CD4-positive, alpha-beta T cell treated with Interleukin-17A for 4 hours (primary cell): ENCODE measurements at places on chromosomes 7 and 10.

- DNase-seq, result no peak
Measured at GRCh38 chr7:70470746-70471145, 661.2 kb upstream of the GALNT17 start.

DNA sequence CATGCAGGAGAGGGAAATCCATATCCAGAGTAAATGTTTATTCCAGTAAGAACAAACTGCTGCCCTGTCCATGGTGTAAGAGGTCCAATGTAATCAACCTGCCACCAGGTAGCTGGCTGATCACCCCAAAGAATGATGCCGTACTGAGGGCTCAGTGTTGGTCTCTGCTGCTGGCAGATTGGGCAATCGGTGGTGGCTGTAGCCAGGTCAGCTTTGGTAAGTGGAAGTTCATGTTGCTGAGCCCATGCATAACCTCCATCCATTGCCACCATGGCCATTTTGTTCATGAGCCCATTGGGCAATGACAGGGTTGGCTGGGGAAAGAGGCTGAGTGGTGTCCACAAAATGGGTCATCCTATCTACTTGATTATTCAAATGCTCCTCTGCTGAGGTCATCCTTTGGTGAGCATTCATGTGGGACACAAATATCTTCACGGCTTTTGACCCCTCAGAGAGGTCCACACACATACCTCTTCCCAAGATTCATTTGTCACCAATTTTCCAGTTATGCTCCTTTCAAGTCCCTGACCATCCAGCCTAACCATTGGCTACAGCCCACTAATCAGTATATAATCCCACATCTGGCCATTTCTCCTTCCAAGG, 23.3 kb upstream of the PAPSS2 start:
- no peak for DNase-seq

DNA sequence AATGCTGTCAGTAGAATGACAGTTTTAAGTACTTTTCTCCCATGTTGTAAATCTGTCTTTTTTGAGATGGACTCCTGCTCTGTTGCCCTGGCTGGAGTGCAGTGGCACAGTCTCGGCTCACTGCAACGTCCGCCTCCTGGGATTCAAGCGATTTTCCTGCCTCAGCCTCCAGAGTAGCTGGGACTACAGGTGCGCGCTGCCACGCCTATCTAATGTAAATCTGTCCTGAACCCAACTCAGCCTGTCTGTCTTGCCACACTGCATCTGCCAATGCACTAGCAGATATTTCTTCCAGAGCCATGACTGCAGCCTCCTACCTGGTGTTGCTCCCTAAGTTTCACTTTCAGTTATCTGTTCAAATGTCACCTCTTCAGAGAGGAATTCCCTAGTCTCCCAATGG, 264.1 kb downstream of the PHF14 start:
- no peak for DNase-seq

GRCh38 chr7:30182814-30183213, 48.0 kb downstream of the MTURN start:
- no peak for DNase-seq

GRCh38 chr7:20509892-20510572, 105.4 kb upstream of the ABCB5 start:
- DNase-seq, result no peak

DNA sequence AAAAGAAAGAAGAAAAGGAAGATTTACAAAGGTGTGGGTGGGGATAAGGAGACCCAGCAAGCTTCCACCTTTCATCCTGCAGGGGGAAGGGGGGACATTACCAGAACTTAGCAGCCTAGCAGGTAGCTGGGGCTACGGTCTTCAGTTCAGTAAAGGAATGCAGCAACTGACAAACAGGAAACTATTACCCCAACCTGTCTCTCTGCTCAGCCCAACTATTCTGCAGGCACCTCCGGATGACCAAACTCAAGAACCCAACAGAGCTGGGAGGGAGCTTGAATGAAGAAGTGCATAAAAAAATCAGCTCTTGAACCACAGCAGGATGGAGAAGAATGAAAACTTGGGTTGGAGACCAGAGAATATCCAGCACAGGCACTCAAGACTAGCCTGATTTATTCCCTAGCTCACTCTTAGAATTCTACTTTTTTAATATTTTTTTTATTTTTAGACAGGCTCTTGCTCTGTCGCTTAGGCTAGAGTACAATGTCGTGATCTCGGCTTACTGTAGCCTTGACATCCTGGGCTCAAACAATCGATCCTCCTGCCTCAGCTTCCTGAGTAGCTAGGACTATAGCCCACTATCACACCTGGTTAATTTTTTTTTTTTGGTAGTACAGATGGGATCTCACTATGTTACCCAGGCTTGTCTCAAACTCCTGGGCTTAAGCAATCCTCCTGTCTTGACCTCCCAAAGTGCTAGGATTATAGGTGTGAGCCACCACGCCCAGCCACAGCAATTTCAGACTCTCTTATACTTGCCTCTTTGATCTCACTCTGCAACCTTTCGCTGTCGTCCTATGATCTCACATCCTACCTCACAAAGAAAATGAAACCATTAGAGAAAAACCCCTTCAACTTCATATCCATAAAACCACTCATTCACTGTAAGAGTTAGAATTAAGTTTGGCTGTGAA, 18.5 kb upstream of the C10orf67 start:
- peak; percentile 59 for DNase-seq

DNA sequence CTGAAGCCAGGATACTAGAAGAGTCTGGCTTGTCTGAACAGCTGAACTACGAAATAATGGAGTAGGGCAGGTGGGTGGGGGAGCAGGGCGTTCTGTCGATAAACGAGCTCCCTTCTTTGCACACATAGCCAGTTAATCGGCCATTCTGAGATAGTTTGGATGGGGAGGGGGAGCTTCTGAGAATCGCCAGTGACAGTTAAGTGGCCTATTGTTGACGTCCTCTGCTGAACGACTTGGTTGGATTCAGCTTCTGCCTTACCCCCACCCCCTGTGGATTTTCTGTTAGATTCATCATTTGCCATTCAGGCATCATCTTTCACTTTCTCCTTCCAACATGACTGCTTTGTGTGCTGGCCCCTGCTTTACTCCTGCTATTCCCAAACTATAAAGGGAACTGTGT, 520 bp downstream of the CPA5 start:
- no peak for DNase-seq

- DNase-seq, result no peak
Measured at GRCh38 chr7:19353180-19353579, 208.0 kb upstream of the FERD3L start.

DNA sequence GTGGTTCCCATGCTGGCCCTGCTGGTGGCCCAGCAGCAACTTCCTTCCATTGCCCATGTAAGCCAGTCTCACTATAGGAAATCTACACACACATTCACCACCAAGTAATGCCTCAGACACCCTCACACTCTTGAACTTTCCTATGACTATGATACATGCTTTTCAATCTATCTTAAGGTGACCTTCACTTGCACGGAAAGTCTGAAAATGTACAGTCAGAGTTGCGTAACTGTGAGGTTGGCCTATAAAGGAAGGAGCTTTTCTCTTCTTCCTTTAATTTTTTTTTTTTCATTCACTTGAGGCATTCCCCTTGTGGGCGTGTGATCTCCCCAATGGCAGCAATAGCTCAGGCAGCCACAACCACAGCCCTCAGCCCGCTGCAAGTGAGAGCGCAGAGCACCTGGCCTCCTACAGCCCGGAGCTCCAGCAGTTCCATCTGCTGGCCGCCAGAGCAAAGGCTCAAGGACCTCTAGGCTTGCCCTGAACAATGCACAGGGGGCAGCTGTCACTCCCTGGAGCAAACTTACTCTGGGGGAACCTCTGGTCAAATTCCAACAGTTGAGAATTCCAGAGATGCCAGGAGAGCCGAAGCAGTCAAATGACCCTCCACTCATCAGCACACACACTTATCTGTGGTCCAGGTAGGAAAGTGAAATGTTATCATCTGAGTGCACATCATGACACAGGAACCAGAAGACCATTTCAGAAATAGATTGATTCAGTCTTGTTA, 123.1 kb upstream of the ADO start:
- peak; percentile 74 for DNase-seq

DNA sequence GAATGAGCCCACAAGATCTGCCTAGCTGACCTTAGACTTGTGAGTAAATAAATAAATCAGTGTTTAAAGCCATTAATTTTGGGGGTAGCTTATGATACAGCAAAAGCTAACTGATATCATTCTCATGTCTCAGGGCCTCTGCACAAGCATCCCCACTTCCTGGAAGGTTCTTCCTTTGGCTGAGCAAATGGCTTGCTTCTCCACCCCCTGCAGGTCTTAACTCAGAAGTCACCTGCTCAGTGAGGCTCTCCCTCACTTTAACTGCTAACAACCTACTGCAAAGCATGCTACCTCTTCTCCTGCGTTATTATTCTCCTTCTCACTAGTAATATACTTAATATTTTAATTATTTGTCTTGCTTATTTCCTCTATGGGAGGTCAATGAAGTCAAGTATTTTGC, 167.3 kb downstream of the TPK1 start:
- no peak for DNase-seq

DNA sequence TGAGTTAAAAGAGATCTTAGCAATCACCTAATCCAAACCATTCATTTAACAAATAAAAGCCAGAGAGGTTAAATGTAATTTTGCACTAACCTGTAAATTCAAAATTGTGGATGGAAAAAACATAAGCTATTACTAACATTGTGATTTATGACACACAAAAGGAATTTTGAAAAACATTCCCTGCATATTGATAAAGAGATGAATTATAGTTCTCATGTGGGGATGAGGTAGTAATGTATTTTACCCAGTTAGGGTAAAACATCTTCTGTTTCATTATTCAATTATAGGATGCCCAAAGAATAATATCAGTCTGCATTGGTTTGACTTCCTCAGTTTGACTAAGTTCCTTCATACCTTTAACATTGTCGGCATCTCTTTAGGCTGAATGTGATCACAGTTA, 561.3 kb downstream of the PHTF2 start:
- DNase-seq, result no peak

DNA sequence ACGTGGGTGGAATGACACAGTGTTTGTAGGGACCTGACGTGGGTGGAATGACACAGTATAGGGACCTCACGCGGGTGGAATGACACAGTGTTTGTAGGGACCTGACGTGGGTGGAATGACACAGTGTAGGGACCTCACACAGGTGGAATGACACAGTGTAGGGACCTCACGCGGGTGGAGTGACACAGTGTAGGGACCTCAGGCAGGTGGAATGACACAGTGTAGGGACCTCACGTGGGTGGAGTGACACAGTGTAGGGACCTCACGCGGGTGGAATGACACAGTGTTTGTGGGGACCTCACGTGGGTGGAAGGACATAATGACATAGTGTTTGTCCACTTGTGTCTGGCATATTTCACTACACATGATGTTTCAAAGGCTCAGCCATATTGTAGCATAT, 19.3 kb downstream of the PPP2R2D start:
- DNase-seq, result no peak

- DNase-seq, result no peak
Measured at GRCh38 chr7:108598153-108598552, 28.5 kb downstream of the DNAJB9 start.

- peak; percentile 29 for DNase-seq
Measured at GRCh38 chr10:29304264-29304994, 15.6 kb downstream of the LYZL1 start.

GRCh38 chr10:102914781-102915180, 3.3 kb upstream of the CNNM2 start:
- no peak for DNase-seq

DNA sequence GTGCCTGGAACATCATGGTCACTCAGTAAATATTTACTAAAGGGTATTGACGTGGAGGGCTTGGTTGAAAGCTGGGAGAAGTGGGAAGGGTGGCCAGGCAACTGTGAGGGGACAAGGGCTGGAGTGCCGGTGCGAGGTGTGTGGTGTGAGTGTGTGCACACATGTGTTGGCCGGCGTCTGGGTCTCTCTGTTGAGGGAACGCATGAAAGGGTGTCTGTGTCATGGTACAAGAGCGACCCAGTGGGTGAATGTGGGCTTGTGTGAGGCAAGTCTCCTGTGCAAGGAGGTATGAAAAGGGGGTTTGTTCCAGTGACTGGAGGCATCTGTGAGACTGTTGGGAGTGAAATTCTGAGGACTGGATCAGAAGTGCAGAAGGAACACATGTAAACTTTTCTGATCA, 29.4 kb upstream of the UCMA start:
- DNase-seq, result no peak

- DNase-seq, result no peak
Measured at GRCh38 chr10:60403168-60403873, 13.6 kb upstream of the ANK3 start.

- no peak for DNase-seq
Measured at GRCh38 chr7:11742496-11742895, 89.5 kb downstream of the THSD7A start.

DNA sequence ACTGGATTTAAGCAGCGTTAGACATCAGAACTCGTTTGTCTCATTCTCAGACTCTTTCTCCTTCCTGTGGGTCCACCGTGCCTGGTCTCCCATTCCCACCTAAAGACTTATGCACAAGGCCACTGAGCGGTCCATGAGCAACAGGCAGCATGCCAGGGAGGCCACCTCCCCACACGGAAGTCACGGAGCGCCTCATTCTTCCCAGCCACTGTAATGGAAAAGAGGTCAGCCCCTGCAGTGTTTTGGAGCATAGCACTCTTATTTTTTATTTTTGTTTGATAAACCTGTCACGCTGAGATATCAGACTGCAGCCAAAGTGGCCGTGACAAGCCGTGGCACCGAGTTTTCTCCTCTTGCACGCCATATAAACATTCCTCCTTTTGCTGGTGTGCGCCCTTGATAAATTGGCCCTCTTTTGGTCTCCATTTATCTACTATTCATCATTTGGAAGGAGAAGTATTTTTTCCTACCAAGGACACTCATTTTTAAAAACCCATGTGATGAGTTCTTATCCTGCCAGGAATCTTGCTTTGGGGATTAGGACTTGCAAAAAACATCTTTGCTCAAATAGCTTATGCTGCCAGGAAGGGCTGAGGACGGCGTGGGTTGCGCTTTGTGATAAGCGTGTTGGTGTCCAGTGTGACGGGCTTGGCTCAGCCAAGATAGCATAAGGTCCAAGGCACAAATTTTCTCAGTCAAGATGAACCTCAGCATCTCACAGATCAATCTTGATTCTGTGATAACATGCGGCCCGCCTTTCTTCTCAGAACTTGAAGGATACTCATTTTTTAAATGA, 206.0 kb downstream of the CCDC3 start:
- no peak for DNase-seq

DNA sequence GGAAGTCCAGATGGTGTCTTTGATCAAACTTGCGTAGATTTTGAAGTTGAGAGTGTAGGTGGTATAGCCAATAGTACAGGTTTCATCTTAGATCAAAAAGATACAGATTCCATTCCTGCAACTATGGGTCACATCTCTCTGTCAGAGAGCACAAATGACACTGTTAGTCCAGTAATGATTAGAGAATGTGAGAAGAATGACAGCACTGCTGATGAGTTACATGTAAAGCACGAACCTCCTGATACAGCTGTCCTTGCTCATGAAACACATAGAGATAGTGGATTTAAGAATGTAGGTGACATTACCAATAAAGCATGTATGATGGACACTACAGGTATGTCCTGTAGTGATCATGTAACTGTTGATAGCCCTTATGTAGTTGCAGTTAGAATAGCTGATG, 59.1 kb downstream of the LOXL4 start:
- no peak for DNase-seq

GRCh38 chr7:117698018-117698417, 175.2 kb downstream of the CTTNBP2 start:
- no peak for DNase-seq
